Right atrium auricular region (tissue), 2 donors: ENCODE measurements at places on chromosomes 5 and 9. TPM values are rescaled to one million over a fixed set of nuclear protein-coding genes. Genes with fewer than 3 reads are reported as not detected.

DNA sequence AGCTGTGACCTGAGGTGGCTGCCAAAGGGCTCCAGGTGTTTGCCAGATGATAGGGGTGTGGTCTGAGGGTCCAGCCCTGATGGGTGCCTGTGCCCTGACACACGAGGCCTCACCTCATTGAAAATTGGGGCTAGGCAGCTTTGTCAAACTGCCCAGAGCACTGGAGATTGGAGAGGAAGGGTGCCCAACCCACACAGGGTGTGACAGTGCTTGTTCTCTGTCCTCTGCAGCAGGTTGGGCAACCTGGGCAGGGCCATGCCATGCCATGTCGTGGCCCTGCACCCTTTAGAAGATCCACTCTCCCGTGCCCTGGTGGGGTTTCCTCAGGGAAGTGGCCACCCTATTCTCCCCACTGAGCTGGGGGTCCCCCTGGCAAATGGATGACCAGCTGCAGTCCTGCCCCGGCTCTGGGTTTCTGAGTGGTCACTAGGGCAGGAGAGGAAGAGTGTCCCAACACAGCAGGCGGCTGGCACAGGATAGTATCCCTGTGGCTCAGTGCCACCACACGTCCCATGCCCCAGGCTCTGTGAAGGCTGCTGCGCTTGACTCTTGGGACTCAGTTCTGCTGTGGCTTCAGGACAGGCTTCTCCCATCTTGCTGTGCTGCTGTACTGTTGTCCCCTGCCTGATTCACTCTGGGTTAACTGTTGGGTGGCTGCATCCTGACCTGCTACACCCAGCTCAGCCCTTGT, 100.8 kb upstream of the PITX1 start:
- no peak for DNase-seq
- H3K4me3 ChIP-seq = no peak overlapping the region
- no peaks in the 10 kb centered on the region for H3K4me1 ChIP-seq
- no peaks in the 10 kb centered on the region for H3K27me3 ChIP-seq
- H3K36me3 ChIP-seq = no peaks in the 10 kb centered on the region

GRCh38 chr9:109277451-109277850, 43.4 kb downstream of the EPB41L4B start:
- peak overlapping the region; percentile 39 for H3K27ac ChIP-seq
- H3K36me3 ChIP-seq = no peaks in the 10 kb centered on the region
- H3K4me1 ChIP-seq = peaks cover 29% of the 10 kb centered on the region
- DNase-seq = no peak

DNA sequence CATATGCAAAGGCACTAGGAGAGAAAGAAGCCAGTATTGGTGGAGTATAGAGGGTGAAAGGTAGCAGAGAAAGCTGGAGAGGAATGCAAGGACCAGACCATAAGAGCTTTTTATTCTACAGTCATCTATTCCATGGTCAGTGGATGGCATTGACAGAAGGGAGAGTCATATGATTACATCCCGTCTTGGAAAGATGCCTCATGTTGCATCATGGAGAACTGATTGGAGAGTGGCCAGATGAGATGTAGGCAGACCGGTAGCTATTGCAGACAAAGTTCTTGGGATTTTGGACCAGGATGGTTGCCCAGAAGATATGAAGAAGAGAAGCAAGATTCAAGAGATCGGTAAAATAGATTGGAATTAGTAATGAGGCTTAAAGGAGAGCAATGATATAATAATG, 260.7 kb downstream of the CHSY3 start:
- H3K27me3 ChIP-seq = no peaks in the 10 kb centered on the region
- no peaks in the 10 kb centered on the region for H3K4me1 ChIP-seq
- H3K4me3 ChIP-seq = no peak overlapping the region
- no peaks in the 10 kb centered on the region for H3K36me3 ChIP-seq

DNA sequence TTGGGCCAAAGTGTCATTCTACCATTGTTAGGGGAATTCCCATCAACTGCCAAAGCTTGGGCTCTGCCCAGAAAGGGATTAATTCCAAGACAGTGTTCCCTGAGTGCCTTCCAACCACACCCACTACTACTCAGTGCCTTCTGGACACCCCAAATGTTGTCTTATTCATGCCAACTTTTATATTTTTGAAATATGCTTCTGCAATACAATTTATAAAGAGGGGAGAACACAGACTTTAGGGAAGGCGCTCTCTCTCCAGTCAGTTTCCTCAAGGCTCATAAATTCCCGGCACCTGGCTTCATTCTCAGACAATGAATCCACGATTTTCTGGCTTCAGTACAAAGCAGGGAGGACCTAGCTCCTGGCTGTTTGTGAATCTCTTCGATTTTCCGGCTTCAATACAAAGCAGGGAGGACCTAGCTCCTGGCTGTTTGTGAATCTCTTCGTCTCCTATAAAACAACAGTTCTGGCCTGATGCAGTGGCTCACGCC, 120.1 kb upstream of the MYO10 start:
- no peak overlapping the region for H3K27ac ChIP-seq
- no peaks in the 10 kb centered on the region for H3K36me3 ChIP-seq
- no peaks in the 10 kb centered on the region for H3K27me3 ChIP-seq
- no peak overlapping the region for H3K4me3 ChIP-seq
- no peak for DNase-seq

DNA sequence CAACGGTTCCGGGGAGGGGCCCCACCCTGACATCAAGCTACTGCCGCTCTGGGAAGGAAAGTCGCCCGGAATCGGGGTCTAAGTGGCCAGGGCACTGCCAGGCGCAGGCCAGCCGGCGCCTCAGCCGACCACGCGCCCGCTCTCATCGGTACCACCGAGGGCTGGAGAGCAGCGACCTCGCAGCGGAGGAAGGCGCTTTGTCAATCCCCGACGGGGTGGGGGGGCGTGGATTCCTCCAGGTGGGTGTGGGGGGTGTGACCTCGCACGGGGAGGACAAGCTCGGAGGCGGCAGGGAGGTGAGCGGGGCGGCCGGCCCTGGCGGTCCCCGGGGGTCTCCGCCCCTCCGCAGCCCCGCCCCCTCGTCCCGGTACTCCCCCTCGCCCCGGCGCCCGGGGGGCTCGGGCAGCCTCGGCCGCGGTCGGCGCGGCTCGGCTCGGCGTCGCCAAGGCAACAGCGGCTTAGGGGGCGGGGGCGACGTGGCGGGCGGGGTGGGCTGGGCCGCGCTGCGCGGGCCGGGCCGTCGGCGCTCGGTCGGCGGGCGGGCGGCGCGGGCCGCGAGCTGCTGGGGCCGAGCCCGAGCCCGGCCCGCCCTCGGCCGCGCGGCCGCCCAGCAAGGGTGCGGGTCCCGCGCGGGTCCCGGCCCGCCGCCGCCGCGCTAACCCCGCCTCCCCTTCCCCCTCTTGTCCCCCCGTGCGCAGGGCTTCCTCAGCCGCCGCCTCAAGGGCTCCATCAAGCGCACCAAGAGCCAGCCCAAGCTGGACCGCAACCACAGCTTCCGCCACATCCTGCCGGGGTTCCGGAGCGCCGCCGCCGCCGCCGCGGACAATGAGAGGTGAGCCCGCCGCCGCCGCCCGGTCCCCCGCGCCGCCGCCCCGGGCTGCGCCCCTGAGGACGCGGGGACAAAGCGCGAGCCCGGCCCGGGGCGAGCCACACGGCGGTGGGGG, 47.5 kb downstream of the DAB2IP start:
- H3K27me3 ChIP-seq = no peaks in the 10 kb centered on the region
- peak overlapping the region; percentile 57 for H3K27ac ChIP-seq
- H3K4me3 ChIP-seq = peak overlapping the region; percentile 38
- no peaks in the 10 kb centered on the region for H3K4me1 ChIP-seq

- no peaks in the 10 kb centered on the region for H3K36me3 ChIP-seq
- H3K4me1 ChIP-seq = no peaks in the 10 kb centered on the region
- no peak for DNase-seq
- H3K27ac ChIP-seq = no peak overlapping the region
Observed at GRCh38 chr9:14752871-14753270, 30.3 kb upstream of the CER1 start.

GRCh38 chr9:132651259-132651658, 18.5 kb downstream of the DDX31 start:
- H3K4me1 ChIP-seq = no peaks in the 10 kb centered on the region
- no peaks in the 10 kb centered on the region for H3K27me3 ChIP-seq
- DNase-seq = no peak
- H3K36me3 ChIP-seq = peaks cover 50% of the 10 kb centered on the region
- H3K4me3 ChIP-seq = no peak overlapping the region

GRCh38 chr5:174329738-174330137, 284.2 kb downstream of the NSG2 start:
- H3K4me3 ChIP-seq = no peak overlapping the region
- H3K36me3 ChIP-seq = no peaks in the 10 kb centered on the region
- H3K27me3 ChIP-seq = no peaks in the 10 kb centered on the region
- DNase-seq = no peak
- no peak overlapping the region for H3K27ac ChIP-seq

- no peaks in the 10 kb centered on the region for H3K36me3 ChIP-seq
- H3K27me3 ChIP-seq = no peaks in the 10 kb centered on the region
- H3K4me3 ChIP-seq = no peak overlapping the region
- no peak for DNase-seq
- no peaks in the 10 kb centered on the region for H3K4me1 ChIP-seq
Observed at GRCh38 chr5:36277521-36278176, 24.1 kb downstream of the RANBP3L start.

DNA sequence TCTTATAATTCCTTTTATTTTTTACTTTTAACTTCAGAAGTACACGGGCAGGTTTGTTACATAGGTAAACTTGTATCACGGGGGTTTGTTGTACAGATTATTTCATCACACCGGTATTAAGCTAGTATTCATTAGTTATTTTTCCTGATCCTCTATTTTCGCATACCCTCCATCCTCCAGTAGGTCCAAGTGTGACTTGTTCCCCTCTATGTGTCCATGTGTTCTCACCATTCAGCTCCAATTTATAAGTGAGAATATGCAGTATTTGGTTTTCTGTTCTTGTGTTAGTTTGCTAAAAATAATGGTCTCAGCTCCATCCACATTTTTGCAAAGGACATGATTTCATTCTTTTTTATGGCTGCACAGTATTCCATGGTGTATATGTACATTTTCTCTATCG, 43.1 kb upstream of the IFNE start:
- no peaks in the 10 kb centered on the region for H3K27me3 ChIP-seq
- no peak for DNase-seq
- no peak overlapping the region for H3K4me3 ChIP-seq
- H3K27ac ChIP-seq = no peak overlapping the region

Gene CKMT2
- 1,365 TPM for total RNA-seq

Gene EQTN
- total RNA-seq = not detected

Gene PLPP7
- 124 TPM for total RNA-seq

Gene PCDHGA10
- 4.8 TPM for total RNA-seq

Gene SLCO6A1
- not detected for total RNA-seq
